ENCODE measurements at places on chromosomes 2 and 18. TPM values are rescaled to one million over a fixed set of nuclear protein-coding genes. Genes with fewer than 3 reads are reported as not detected.
A peak's percentile ranks its signal among the peaks of the same experiment; 100 is the strongest.

- H3K27ac ChIP-seq, result no peak overlapping the region
- H3K4me3 ChIP-seq, result no peak overlapping the region
- peaks cover 12% of the 10 kb centered on the region for H3K4me1 ChIP-seq
Measured at GRCh38 chr2:111662771-111663470, 221.1 kb downstream of the ANAPC1 start.

DNA sequence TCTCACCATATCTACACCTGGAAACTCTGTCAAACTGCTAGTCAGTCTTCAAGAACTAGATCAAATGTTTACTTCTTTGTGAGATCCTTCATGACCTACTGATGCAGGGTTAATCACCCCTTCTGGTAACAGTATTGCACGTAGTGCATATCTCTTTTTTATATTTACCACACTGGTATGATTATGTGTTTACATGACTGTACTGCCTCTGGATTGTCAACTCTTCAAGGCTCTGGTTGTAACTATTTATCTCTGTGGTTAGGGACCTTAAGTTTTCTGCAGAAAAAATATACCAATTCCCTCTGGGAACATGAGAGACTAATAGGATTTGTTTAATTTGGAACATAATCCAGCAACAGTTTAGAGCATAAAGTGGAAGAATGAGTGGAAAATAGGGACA is 135.5 kb downstream of the PDE1A start:
- H3K4me3 ChIP-seq, result no peak overlapping the region
- H3K4me1 ChIP-seq, result no peaks in the 10 kb centered on the region
- DNase-seq, result no peak
- no peaks in the 10 kb centered on the region for H3K27me3 ChIP-seq

DNA sequence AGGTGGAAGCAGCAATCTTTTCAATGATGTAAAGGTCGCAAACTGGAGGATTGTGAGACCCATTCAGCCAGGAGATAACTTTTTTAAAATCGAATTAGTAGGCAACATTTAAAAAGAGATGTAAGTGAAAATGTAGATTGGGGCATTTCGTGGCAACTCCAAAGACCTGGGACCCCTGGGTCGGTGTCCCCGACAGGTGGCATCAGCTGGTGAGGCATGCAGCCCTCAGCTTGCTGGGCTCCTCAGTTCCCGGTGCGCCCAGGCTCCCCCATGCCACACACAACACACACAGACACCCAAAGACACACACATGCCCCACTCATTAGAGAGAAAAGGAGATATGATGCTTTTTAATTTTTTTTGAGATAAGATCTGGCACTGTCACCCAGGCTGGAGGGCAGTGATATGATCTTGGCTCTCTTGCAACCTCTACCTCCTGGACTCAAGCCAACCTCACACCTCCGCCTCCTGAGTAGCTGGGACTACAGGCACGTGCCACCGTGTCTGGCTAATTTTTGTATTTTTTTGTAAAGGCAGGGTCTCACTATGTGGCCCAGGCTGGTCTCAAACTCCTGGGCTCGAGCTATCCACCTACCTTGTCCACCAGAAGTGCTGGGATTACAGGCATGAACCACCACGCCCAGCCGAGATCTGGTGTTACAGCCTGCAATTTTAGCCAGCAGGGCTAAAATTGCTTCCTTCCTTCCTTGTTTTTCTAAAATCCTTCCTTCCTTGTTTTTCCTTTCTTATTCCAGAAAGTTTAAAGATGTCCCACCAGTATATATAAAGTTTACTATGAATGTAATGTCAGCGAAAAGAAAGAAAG is 122.6 kb upstream of the EPAS1 start:
- H3K27me3 ChIP-seq, result no peaks in the 10 kb centered on the region
- H3K36me3 ChIP-seq, result no peaks in the 10 kb centered on the region
- peaks cover 37% of the 10 kb centered on the region for H3K4me1 ChIP-seq
- H3K27ac ChIP-seq, result no peak overlapping the region
- DNase-seq, result no peak
- no peak overlapping the region for H3K4me3 ChIP-seq

DNA sequence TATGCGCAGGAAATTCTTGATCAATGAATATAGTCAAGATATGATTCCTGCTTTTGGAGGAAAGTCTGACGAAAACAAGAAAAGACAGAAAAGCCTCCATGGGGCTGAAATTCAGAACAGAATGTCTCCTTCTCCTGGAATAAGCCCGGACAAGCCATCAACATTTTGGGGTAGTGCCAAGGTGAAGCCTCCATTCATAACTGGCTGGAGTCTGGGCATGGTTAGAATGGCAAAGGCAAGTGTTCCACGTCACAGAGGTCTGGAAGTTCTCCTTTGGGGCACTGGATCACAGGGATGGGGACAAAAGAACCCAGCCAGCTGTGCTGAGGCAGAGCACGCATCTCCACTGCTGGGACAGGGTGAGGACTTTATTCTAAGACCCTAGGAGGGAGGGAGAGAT is 505.7 kb downstream of the CMPK2 start:
- no peak overlapping the region for H3K4me3 ChIP-seq
- no peaks in the 10 kb centered on the region for H3K4me1 ChIP-seq
- no peak overlapping the region for H3K27ac ChIP-seq
- no peak for DNase-seq
- H3K36me3 ChIP-seq, result no peaks in the 10 kb centered on the region

DNA sequence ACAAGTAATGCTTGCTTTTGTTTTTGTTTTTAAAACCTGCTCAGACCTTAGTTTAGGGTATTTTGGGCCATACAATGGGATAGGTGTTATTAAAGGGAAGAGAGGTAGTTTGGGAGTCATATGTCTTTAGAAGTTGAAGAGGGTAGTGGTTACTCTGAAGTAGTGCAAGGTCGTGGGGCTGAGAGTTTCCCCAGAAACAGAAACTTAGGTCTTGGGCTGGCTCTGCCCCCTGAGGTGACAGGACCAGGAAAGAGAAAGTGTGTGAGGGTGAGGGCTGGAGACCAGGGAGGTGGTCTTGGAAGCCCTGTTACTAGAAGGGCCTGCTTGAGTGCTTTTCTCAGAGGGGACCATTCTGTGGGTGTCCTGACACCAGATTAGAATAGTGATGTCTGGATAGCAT is 500.5 kb upstream of the SPHKAP start:
- no peak overlapping the region for H3K4me3 ChIP-seq
- H3K27me3 ChIP-seq, result no peaks in the 10 kb centered on the region
- H3K27ac ChIP-seq, result no peak overlapping the region
- no peaks in the 10 kb centered on the region for H3K36me3 ChIP-seq

DNA sequence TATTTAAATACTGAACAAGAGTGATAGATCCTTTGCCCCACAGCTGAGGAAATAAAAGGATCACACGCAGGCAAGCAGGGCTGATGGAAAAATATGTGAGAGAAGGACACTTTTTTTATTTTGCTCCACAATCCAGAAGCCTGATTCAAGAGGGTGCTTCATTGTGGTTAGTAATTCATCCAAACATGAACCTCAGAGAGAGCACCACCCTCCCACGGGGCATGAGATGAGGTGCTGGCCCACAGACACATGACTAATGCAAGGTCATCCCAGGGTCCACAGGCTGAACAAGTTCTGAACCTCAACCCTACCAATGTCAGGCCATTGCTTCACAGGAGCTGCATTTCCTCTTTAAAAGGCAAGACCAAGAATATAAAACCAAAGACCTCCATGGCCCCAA is 239.6 kb downstream of the MREG start:
- no peak overlapping the region for H3K4me3 ChIP-seq
- H3K27me3 ChIP-seq, result no peaks in the 10 kb centered on the region

GRCh38 chr18:79600141-79600540 is 79.5 kb upstream of the CTDP1 start:
- H3K4me1 ChIP-seq, result no peaks in the 10 kb centered on the region
- no peaks in the 10 kb centered on the region for H3K36me3 ChIP-seq
- H3K27me3 ChIP-seq, result peaks cover 22% of the 10 kb centered on the region
- no peak overlapping the region for H3K27ac ChIP-seq

GRCh38 chr18:62164855-62165487 is 21.9 kb downstream of the PIGN start:
- H3K4me1 ChIP-seq, result no peaks in the 10 kb centered on the region
- DNase-seq, result no peak
- H3K36me3 ChIP-seq, result no peaks in the 10 kb centered on the region

DNA sequence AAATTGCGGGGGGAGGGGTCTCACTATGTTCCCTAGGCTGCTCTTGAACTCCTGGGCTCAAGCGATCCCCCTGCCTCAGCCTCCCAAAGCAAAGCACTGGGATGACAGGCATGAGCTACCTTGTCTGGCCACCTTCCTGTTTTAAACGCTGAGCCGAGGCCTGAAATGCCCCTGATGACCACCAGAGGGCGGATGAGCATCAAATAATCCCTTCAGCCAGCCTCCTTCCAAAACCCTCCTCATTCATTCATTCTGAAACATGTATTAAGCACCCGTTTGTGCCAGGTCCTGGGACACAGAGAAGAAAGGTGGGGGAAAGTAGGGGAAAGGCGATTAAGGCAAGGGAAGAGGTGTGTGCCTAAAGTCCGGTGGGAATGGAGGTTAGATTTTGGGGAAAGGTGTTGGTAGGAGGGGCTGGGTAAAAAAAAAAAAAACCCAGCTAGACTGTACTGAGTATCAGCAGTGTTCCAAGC is 30.7 kb upstream of the PTMA start:
- no peak overlapping the region for H3K4me3 ChIP-seq
- peak overlapping the region; percentile 45 for H3K27ac ChIP-seq
- peaks cover 83% of the 10 kb centered on the region for H3K4me1 ChIP-seq
- H3K27me3 ChIP-seq, result no peaks in the 10 kb centered on the region
- no peaks in the 10 kb centered on the region for H3K36me3 ChIP-seq

The CFC1 gene
- total RNA-seq, result not detected

The EFEMP1 gene
- 0.34 TPM for total RNA-seq

The RAB6C gene
- not detected for total RNA-seq
